ENCODE measurements at places on chromosomes 1 and 21.

DNA sequence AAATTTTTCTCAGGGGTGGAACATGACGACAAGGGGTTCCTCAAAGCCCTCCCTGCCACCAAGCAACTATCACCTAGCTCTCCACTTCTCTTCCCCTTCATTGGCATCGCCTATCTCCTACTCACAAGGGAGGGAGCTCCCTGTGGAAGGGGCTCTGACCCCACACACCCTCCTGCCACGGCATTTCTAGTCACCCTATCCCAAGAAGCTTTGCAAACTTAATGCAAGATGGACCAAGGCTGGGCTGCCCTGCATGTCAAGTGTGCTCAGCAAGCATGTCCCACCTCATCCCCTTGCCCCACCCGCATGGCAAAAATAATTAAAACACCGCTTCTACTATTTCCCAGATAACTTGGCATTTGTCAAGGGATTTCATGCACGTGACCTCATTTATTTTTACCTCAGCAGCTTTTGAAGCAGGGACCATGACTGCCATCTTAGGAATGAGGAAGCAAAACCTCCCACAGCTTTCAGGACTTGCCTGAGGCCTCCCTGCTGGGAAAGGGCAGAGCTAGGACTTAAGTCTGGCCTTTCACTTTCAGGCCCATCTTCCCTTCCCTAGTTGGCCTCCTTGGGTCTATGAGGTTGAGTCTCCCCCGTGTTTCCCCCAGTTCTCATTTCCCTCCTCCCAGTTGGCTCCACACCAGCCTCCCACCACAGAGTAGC is 161.3 kb downstream of the TSEN15 start:
- DNase-seq: peak; percentile 66

- peak; percentile 73 for DNase-seq
Measured at GRCh38 chr1:83999316-83999819, 436 bp upstream of the TTLL7 start.

GRCh38 chr1:93137604-93138292 is 42.5 kb downstream of the TMED5 start:
- no peak for DNase-seq

DNA sequence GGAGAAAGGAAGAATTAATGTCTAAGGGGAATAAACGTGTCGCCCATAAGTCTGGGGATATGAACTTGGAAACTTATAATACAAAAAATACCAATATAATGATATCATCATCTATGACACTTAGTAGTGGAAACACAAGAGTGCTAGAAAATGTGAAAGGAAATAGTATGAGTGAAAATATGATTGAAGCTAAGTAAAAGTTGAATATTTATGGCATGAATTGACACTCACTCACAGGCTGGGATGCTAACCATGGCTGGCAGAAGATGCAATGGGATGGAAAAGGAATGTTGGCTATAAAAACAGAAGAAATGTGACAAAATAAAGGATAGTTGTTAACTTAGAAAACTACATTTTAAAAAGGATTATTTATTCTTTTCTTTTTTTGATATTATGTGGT is 120.1 kb downstream of the XPR1 start:
- no peak for DNase-seq

GRCh38 chr1:76554283-76554682 is 313.0 kb upstream of the ST6GALNAC5 start:
- DNase-seq: no peak

DNA sequence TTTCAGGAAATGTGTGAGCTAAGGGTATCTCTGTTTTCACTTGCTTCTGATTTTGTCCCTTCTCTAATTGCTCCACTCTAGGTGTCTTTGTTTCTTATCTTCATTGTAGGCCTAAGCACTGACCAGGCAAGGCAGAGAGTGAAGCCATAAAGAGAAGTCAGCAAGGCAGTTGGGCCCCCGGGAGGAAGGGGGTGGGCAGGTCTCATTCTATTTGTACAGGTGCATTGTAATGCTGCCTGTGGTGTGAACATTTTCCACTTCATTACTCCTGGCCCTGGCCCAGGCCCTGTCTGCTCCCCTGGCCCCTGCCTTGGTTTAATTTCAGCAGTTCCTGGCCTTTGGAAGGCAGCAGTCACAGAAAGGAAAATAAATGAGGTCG is 86.4 kb upstream of the JUN start:
- no peak for DNase-seq

GRCh38 chr1:29380532-29380931 is 144.2 kb downstream of the PTPRU start:
- DNase-seq: peak; percentile 89

DNA sequence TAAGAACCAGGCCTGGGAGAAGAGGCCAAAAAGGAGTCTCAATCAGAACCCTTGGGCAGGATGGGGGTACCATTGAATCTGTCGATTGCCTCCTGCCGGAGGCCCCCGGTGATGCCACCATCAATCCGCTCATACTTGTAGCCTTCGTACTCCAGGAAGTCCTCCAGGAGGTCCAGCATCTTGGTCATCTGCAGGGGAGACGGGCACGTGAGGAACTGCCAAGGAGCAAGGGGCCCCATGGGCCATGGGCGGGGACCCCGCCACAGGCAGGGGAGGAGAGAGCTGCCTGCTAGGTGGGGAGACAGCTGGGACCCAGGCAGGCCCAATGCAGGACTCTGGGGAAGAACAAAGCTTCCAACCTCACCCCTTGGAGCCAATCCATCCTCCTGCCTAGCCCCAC is 48.6 kb downstream of the CHD5 start:
- no peak for DNase-seq

GRCh38 chr1:89699451-89699986 is 66.6 kb downstream of the LRRC8C start:
- no peak for DNase-seq

DNA sequence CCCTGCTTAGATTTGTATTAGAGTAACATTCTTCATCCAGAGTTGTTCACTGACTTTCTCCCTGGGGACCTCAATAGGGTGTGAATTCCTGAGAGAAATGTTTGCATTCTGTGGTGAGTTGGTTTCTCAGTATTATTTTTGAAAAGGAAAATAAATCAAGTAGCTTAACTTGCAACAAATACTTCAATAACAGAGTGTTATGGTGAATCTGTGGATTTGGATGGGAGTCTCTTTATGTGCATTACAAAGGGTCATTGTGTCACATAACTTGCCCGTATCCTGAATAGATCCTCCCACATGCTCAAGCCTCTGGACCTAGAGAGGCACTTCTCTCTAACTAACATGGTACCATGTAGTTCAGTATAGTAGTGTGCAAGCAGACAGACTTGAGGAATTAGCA is 68.4 kb upstream of the IPO9 start:
- DNase-seq: no peak

DNA sequence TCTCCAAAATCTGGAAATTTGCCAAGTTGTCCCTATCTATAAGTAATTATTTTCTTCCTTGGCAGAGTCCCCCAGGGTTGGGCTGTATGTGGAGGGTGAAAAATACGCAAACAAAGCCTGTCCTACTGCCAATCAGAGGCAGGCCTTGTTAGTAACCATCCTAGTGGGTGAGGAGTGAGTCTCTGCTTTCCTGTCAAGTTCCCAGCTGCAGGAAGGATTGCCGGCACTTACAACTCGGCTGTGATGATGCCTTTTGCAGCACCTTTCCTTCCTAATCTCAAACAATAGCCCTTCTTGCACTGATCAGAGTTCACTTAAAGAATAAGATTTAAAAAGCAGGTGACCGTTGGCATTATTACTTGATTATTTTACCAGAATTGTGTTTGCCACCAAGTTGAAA is 31.3 kb upstream of the FGGY start:
- no peak for DNase-seq

DNA sequence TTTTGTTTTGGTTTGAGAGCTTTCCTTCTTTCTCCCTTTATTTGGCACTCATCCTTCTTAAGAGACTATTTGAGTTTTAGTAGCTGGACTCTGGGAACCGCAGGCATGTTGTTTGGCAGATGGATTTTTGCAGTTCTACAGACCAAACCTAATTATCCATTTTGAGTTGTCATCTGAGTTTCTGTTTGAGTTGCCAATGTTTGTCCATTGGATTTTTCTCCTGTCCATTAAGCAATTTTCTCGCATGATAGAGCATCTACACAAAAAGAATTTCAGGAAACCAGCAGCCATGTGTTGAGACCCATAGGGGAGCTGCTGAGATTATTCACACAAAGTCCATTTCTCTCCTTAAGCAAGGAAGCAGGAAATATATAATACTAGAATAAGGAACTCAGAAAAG is 17.2 kb upstream of the CXADR start:
- no peak for DNase-seq

GRCh38 chr1:46599059-46599970 is 4.8 kb downstream of the MKNK1 start:
- no peak for DNase-seq

DNA sequence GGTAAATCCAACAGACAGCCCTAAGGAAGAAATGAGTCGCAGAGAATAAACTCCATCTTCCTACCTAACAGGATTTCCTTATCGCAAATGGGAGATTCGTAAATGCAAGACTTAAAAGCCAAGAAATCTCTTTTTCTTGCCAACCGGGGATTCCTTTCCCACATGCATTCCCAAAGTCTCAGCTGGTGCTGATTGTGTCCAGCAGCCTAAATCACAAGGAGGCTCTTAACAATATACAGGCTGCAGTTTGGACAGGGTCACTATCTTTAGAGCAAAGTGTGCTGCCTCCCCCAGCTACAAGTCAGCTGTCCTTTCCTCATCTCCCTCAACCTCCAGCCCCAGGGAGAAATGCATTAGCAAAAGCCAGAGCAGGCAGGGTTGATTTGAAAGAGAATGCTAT is 189.8 kb upstream of the PLXNA2 start:
- DNase-seq: no peak

DNA sequence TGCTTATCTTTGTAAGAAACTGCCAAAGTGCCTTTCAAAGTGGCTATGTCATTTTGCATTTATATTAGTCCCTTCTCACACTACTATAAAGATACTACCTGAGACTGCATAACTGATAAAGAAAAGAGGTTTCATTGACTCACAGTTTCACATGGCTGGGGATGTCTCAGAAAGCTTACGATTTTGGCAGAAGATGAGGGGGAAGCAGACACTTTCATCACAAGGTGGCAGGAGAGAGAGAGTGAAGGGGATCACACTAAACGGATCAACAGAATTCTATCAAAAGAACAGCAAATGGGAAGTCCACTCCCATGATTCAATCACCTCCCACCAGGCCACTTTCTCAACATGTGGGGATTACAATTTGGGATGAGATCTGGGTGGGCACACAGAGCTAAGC is 1352.0 kb upstream of the B3GALT2 start:
- no peak for DNase-seq

DNA sequence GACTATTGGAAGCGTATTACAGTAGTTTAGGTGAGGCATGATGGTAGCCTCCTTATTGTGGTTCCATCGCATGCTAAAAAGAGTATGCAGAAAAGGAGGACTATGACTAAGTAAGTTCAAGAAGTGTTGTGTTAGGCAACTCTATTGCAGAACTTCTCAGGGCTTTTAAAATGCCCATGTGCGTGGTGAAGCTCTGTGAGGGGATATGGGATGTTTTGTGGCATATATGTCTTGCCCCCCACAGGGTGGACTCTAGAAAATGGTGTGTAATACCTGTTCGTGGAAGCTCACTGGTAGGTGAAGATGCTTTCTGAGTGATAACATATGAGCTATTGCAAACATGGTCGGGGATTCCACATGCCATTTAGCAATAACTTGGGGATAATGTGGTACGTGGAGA is 31.7 kb downstream of the MAN1A2 start:
- DNase-seq: no peak

- DNase-seq: no peak
Measured at GRCh38 chr1:226702318-226702956, 36.6 kb downstream of the ITPKB start.

- DNase-seq: no peak
Measured at GRCh38 chr1:212959266-212960220, 9.2 kb downstream of the VASH2 start.

GRCh38 chr1:93501399-93501798 is 53.5 kb downstream of the FNBP1L start:
- no peak for DNase-seq

- no peak for DNase-seq
Measured at GRCh38 chr1:153340356-153340755, 8.3 kb downstream of the PGLYRP4 start.

DNA sequence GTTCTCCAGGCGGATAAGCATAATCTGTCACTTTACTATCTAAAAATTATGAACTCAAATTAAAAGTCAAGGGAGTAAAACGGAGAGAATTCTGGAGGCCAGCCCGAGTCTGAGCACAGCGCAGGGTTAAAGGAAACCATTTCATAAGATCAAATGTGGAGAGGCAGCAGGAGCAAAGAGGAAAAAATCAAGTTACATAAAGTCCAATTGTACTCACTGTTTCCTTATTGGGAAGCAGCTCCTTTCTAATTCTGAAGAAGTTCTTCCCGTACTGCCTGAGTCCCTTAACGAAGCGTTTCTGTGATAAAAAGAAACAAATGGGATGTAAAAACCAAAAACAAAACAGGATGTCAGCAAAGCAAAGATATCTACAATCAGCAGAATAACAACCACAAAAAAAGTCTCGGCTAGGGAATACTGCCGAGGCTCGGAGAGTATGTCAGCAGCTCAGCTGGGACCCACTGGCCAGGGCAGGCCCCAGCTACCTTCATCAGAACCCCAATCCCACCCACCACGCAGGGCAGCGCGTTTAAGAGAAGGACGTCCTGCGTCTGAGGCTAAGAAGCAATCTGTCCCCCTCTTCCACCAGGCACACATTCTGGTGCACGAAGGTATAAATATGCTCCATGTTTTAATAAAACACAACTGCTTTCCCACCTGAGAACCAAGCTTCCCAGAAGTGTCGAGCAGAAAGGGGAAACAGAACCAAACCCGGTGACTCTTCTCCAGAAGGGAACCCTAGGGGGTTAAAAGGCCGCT is 104.8 kb downstream of the SLC45A1 start:
- peak; percentile 22 for DNase-seq

- DNase-seq: no peak
Measured at GRCh38 chr21:42836402-42836666, 43.0 kb downstream of the WDR4 start.

GRCh38 chr1:40755067-40755466 is 28.5 kb upstream of the KCNQ4 start:
- DNase-seq: no peak

- DNase-seq: no peak
Measured at GRCh38 chr1:98280049-98280448, 359.2 kb upstream of the DPYD start.

DNA sequence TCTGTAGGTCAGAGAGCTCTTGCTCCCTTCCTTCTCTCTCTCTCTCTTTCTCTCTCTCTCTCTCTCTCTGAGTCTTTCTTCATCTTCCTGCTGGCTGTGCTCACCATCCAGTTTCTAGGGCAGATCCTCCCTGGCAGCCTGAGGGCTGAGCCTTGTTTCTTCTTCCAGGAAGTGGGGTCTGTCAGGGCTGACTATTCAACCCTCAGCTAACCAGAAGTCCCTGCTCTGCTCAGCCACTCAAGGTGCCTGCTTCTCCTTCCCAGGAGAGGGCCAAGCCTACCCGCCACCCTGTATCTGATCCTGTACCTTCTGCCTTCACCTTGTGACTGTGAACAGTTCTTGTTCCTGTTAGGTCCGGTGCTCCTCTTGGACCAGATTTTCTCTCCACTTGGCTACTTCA is 107.6 kb upstream of the ETV3 start:
- DNase-seq: no peak
